HFFc6 (cell line): ENCODE measurements at places on chromosomes 1 and 21. TPM values are rescaled to one million over a fixed set of nuclear protein-coding genes. Genes with fewer than 3 reads are reported as not detected.

GRCh38 chr21:35420656-35421055 lies 371.6 kb upstream of the RUNX1 start:
- no peak for DNase-seq

GRCh38 chr1:200262326-200262965 lies 147.4 kb downstream of the ZNF281 start:
- DNase-seq = no peak

DNA sequence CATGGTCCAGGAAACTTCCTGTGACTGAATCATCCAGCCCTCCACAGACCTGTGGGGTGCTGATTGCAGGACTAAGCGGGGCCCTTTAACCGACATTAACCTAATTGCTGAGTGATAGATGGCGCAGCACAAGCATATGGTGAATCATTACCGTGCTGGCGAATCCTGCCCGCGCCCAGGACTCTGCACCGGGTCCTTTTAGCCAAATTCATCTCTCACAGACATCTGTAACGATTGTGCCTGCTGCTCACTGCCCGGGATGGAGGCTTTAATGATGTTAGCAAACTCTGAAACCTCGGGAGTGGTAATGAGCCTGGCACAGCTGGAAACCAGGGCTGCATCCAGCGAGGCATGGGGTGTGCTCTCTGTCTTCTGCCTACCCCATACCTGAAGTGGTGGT lies 147.3 kb upstream of the CD34 start:
- DNase-seq = no peak

GRCh38 chr1:25927521-25928265 lies 21.5 kb upstream of the STMN1 start:
- no peak for DNase-seq

- no peak for DNase-seq
These were observed 18.6 kb upstream of the NTNG1 start for GRCh38 chr1:107122225-107122624.

DNA sequence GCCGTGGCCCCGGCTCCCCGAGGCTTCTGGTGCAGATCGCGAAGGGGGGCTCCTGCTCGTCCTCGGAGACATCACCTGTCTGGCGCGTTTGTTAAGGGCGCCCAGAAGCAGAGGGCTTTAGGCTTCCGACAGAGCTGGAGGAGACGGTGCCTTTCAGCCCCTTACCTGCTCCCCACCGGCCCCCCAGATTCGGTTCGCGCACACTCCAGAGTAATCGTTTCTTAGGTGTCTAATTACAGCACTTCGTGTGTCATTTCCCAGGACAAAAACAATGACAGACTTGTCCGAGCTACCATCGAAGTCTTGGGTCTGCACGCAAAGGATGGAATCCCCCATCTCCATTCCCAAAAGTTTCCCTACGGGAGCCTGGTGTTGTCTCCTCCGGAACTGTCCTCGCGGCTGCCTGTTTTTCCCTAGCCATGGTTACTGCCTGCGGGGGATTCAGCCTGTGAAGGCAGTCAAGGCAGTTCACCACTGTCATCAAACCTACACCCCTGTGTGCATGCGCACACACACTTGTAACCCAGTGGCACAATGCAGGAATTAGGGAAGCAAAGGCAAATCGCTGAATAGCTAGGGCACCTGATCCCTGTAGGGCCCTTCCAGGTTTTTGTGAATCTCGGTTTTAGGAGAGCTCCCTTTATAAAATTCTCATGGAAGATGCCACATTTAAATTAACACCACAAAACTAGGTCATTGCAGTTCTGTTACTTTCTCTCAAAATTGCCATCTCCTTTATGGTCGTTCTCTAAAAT lies 738 bp upstream of the CDC42BPA start:
- DNase-seq = peak; percentile 61

DNA sequence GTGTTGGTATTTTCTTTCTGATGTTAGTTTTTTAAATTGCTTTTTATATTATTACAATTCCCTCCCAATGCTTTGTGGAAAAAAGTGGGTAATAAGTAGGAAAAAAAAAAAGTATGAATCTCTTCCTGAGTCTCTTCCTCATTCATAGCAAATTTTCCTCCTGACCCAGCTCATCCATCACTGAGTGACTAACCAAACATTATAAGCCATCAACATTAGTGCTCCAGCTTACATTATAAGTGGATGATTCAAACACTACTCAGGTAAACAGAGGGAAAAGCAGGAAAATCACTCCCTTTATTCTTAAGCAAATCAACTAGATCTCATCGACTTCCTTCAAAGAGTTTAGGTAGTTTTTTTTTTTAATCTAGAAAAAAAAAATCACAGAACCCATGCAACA lies 15.4 kb upstream of the SAMD13 start:
- DNase-seq = no peak

GRCh38 chr1:86503406-86504136 lies 34.8 kb downstream of the CLCA1 start:
- no peak for DNase-seq

- DNase-seq = no peak
These were observed 52.1 kb downstream of the FMO4 start for GRCh38 chr1:171366085-171366484.

- DNase-seq = peak; percentile 99
These were observed 893.4 kb upstream of the ADGRL4 start for GRCh38 chr1:79899914-79900313.

DNA sequence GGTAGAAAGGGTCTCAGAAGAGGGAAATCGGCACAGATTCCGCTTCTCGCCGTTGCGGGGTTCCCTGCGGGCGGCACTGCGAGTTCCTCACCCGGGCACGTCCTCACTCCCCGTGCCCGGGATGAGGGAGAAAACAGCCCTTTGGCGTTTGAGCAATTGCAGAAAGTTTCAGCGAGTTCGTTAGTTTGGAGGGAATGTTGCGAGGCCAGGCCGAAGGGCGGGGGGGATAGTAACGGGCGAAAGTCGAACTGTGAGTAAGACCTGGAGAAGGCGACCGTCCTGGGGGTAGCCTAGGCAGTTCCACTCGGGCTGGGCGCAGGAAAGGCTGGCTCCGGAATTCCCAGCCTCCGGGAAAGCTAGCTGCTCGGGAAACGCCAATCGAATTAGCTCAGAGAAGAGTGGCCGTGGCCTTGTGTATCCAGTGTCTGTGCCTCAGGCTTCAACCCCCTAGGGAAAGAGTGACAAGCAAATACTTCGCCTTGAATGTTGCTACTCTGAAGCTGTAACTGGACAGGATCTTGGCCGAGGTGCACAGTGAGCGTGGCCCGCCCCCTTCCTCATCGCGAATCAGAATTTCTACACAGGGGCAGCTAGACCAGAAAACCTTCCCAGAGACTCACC lies 787 bp downstream of the PTGFR start:
- peak; percentile 79 for DNase-seq

- no peak for DNase-seq
These were observed 11.5 kb downstream of the ARHGEF10L start for GRCh38 chr1:17550729-17551584.

DNA sequence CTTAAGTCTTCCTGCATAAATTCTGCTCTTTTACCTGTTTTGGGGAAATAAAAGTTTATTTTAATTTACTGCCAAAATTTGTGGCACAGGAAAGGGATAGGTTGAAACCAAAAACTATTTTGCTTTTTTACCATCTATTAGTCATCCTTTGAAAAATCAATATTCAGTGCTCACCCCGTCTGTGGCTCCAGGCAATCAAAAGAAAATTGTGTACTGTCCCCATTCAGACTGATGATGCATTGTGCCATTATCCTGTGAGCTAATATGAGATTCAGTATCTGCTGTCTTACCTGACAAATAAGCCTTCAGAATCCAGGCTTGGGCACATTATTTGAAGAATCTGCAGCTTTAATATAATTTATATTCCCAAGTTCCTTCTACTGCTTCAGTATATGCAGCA lies 650.7 kb downstream of the KIF26B start:
- no peak for DNase-seq

- DNase-seq = peak; percentile 62
These were observed 34.7 kb downstream of the TUFT1 start for GRCh38 chr1:151574575-151575529.

DNA sequence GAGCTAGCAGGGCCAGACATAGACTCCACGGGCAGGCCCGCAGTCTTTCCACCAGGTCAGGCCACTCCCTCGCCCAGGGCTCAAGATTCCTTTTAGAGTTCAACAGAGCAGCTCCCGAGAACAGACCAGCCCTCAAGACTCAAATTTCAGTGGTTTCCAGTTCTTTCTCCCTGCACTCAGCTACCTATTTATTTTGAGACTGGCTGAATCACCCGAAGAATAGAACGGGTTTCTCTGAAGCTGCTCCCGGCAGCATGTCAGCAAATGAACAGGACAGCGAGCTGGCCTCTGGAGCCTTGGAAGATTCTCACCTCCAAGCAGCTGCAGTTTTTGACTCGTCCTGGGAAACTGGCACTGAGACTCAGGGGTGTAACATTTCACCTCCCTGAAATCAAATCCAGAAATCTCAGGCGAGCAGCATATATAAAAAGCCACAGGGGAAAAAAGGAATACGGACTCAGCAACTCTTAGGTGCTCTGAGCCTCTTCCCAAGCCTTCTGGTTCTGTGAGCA lies 177.9 kb downstream of the CLIC6 start:
- peak; percentile 61 for DNase-seq

GRCh38 chr1:115790356-115790755 lies 21.8 kb upstream of the CASQ2 start:
- no peak for DNase-seq

DNA sequence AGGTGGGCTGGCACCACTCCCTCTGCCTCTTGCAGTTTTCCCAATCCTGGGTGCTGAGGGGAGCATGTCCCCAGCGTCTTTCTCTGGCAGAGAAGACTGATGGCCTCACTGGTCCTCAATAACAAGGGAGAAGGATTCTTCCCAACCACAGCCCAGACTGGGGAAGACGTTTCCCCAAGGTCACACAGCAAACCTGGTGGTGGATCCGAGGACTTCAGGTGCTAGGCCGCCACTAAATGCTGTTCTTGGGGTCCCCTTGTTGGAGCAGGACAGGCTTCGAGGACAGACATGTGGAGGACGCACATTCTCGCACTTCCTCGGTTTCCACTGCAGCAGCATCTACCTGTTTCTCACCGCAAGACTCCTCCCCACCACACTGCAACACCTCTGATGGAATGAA lies 30.9 kb upstream of the PAX7 start:
- DNase-seq = no peak

DNA sequence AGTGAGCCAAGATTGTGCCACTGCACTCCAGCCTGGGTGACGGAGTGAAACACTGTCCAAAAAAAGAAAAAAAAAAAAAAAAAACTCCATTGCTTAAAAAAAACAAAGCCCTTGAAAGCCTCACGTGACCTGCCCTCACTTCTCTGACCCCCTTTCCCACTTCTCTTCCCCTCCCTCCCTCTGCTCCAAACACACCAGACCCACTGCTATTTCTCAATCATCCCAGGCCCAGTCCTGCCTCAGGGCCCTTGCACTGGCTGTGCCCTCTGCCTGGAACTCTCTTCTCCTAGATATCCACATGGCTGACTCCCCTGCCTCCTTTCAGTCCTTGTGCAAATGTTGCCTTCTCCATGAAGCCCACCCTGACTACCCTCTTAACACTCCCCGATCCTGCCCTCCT lies 45.4 kb upstream of the TARDBP start:
- DNase-seq = no peak

GRCh38 chr1:194366705-194367104 lies 1180.3 kb upstream of the B3GALT2 start:
- DNase-seq = peak; percentile 76

- no peak for DNase-seq
These were observed 5.7 kb downstream of the AGMAT start for GRCh38 chr1:15578921-15579682.

DNA sequence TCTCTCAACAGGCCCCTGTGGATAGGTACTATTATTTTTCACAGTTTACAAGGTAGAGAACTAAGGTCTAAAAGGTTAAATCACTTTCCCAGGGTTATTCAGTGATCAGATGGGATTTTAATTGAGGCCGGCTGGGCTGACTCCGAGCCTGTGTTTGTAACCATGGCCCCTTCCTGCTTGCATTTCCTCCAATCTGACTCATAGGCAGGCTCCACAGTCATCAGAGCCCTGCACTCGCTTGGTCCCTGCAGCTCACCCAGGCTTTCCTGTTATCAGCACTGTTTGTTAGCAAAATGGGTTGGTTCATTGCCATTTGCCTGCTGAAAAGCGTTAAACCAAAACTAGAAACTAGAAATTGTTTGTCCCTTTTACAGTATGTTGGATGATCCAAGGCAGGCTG lies 41.4 kb upstream of the LMX1A start:
- peak; percentile 73 for DNase-seq

DNA sequence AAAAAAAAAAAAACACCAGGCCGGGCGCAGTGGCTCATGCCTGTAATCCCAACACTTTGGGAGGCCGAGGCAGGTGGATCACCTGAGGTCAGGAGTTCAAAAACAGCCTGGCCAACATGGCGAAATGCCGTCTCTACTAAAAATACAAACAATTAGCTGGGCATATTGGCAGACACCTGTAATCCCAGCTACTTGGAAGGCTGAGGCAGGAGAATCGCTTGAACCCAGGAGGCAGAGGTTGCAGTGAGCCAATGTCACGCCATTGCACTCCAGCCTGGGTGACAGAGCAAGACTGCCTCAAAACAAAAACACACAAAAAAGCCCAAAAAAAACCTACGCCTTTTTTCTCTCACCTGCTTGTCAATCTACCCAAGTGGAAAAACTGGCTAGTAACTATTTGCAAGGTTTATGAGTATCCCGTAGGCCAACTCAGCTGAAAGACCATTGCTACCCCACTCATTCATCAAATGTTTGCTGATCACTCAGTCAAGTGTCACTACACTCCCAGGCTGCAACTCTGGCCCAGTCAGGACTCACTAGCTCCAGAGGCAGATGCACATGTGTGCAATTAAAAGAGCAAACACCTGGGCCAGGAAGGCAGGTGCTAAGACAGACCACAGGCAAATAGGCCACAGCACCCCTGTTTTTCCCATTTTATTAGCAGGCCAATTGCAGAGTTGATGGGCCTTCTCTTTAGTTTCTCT lies 2.0 kb downstream of the CSRP1 start:
- DNase-seq = no peak

NPHS2 gene
- total RNA-seq = not detected in 3 replicates

TMEM52 gene
- 0.44 to 0.68 TPM in 2 of 3 replicates, not detected in the other for total RNA-seq

NEGR1 gene
- 56.9 to 70.3 TPM (median 67.4 TPM) in 3 replicates for total RNA-seq

ZNF695 gene
- total RNA-seq = 1.5 to 2.6 TPM (median 1.5 TPM) in 3 replicates

ARHGAP29 gene
- total RNA-seq = 38.4 to 57.4 TPM (median 50.8 TPM) in 3 replicates
